ENCODE measurements at places on chromosomes 6 and 20.
A peak's percentile ranks its signal among the peaks of the same experiment; 100 is the strongest.

GRCh38 chr6:21554286-21554685 is 39.3 kb upstream of the SOX4 start:
- DNase-seq, result no peak

GRCh38 chr6:167349631-167350274 is 24.9 kb downstream of the TTLL2 start:
- no peak for DNase-seq

- no peak for DNase-seq
Observed at GRCh38 chr6:73580247-73581149, 59.7 kb upstream of the EEF1A1 start.

GRCh38 chr6:112215488-112216284 is 38.7 kb downstream of the LAMA4 start:
- DNase-seq, result peak; percentile 28

DNA sequence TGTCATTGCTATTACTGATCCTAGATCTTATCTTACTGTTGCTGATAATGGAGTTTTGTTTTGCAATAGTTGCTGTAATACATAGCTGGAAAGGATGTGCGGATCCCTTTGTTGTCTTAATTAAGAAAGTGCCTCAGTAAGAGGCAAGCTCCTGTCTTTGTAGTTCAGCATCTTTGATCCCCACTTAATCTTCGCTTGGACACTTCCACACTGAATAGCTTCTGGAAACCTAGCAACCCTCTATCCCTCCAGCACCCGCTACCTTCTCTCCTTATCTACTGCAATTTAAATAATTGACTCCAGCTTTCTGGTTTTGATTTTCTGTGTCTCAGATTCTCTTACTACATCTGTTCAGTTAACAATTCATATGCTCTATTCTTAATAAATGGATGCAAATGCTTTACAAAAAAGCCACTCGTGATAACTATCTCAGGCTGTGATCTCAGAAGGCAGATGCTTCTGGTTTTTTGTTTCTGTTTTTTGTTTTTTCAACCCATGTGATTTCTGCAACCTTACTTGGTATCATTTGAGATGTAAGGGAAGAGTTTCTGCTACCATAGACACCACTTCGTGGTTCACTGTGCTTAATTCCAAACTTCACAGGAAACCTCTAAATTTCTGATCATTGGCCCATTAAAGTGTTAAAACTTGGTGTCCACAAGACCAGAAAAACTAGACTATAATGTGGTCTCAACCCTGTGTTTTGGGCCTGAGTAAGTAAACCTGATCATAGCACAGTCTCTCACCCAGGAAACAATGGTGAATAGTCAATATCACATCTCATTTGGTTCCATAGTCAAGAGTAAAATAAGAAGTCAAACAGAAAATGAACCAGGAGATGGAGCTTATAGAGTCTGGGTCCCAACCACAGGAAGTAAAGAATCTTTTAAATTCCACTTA is 352.1 kb upstream of the SOX4 start:
- DNase-seq, result no peak

- no peak for DNase-seq
Observed at GRCh38 chr6:139625998-139626975, 251.8 kb upstream of the CITED2 start.

- DNase-seq, result no peak
Observed at GRCh38 chr20:51563486-51564332, 21.2 kb upstream of the NFATC2 start.

- DNase-seq, result no peak
Observed at GRCh38 chr6:111874025-111874415, 768 bp upstream of the FYN start.

DNA sequence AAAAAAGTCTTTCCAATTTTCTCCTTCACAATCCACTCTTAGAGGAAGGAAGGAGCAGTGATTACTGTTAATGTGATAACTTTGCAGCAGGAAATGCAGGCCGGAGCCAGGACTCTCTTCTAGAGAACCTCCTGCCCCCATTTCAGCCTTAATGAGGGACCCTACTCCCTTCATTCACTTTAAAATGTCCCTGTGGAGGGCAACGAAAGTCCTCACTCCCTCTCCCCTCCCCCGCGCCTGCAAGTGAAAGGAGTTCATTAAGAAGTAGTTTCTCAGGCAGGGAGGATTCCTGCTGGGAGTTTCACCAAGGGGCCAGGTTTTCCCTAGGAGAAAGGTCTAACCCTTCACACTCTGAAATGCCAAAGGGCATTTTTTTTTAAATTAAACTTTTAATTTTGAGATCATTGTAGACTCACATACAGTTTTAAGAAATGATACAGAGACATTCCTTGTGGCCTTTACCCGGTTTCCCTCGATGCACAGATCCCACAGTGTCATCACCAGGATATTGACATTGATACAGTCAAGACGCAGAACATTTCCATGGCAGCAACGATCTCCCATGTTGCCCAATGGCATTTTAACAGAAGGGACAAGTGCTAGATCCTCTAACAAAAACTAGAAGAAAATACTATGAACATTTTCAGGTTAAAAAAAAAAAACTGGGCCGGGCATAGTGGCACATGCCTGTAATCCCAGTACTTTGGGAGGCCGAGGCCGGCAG is 6.8 kb upstream of the COMMD7 start:
- DNase-seq, result no peak

GRCh38 chr6:27138406-27138805 is 109.1 kb upstream of the PRSS16 start:
- DNase-seq, result no peak

All from NCI-H1694 (cell line).